ENCODE measurements at places on chromosomes 7 and 10.

GRCh38 chr10:132187430-132188138 lies 836 bp downstream of the DPYSL4 start:
- DNase-seq, result no peak

- DNase-seq, result no peak
These were observed 35.3 kb downstream of the ATAD1 start for GRCh38 chr10:87782721-87783120.

DNA sequence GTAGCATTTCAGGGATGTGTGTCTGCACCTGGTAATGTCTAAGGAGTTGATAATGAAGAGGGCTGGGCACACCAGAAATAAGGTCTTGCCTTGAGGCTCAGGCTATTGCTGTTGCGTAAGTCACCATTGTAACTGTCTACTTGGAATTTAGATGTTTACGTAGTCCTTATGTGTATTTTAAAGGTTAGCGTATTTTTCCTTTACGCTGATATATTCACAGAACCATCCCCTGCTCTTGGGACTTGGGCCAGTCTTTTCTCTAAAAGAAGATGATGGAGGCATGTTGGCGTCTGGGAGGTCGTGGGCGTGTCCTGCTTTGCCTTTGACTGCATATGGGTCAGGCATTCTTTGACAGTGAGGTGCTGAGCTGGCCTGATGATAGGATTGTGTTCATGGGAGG lies 14.7 kb downstream of the WDR37 start:
- DNase-seq, result no peak

DNA sequence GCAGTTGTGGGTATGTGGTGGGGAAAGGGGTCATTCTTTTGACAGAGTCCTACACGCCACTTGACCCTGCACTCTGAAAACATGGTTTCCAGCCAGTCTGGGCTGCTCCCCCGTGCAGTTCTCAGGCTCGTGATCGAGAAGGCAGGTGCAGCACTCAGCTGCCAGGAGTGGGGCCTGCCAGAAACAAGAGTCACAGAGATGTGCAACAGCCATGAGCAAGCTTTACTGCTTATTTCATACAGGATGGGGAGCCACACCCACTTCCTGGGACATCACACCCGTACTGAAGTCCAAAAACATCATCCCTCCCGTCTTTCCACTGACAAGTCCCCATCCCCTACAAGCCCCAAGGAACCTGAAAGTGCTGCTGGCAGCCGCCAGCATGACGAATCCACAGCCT lies 9.3 kb downstream of the ATG9B start:
- no peak for DNase-seq

- DNase-seq, result no peak
These were observed 46.5 kb upstream of the FGL2 start for GRCh38 chr7:77246026-77246640.

GRCh38 chr10:11110539-11110938 lies 92.9 kb downstream of the CELF2 start:
- no peak for DNase-seq

GRCh38 chr10:55820478-55820877 lies 540.6 kb downstream of the ZWINT start:
- no peak for DNase-seq

DNA sequence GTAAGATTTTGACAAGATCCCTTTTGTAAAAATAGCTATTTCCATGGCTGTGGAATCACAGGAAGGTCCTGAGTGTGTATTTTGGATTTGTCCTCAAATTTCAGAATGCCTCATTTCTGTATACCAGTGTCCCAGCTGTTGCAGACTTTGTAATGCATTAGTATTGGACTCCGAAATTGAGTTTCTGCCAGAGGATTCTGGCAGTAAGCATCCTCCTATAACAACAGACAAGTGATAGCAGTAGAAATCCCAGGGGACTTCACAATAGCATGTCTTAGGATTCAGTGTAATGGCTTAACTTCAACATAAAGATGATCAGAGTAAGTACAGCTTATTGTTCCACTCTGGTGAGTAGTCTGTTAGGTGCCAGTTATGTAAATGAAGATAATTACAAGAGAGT lies 104.6 kb downstream of the FOXP2 start:
- DNase-seq, result no peak

DNA sequence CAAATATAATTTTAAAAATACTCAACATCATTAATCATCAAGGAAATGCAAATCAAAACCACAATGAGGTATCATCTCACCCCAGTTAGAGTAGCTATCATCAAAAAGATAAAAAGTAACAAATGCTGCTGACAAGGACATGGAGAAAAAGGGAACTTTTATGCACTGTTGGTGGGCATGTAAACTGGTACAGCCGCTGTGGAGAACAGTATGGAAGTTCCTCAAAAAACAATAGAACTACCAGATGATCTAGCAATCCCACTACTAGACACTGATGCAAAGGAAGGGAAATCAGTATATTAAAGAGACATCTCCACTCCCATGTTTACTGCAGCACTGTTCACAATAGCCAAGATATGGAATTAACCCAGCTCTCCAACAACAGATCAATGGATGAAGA lies 384.5 kb downstream of the PLXDC2 start:
- DNase-seq, result no peak
